Ovary (tissue), 10 donors: ENCODE measurements at places on chromosomes 7 and 10. TPM values are rescaled to one million over a fixed set of nuclear protein-coding genes. Genes with fewer than 3 reads are reported as not detected.

The EBLN1 gene
- polyA plus RNA-seq = not detected

The LIPK gene
- polyA plus RNA-seq = not detected

The MACC1 gene
- 0.05 TPM for polyA plus RNA-seq

The BLNK gene
- polyA plus RNA-seq = 0.65 TPM

The TMEM225B gene
- 1.7 TPM for polyA plus RNA-seq

The CALHM3 gene
- not detected for polyA plus RNA-seq

The OR2A1 gene
- polyA plus RNA-seq = 0.16 TPM

The SORCS1 gene
- 1.2 TPM for polyA plus RNA-seq

The GNG11 gene
- polyA plus RNA-seq = 56.4 TPM

The CACNA2D1 gene
- 34.2 TPM for polyA plus RNA-seq

The FKBP6 gene
- not detected for polyA plus RNA-seq
